ENCODE measurements at places on chromosomes 3 and 15. TPM values are rescaled to one million over a fixed set of nuclear protein-coding genes. Genes with fewer than 3 reads are reported as not detected.

- H3K4me1 ChIP-seq = peaks cover 27% of the 10 kb centered on the region
- H3K4me3 ChIP-seq = peak within 1 kb of the TSS; percentile 43
- peaks cover 2% of the 10 kb centered on the region for H3K27me3 ChIP-seq
- H3K27ac ChIP-seq = no peak within 1 kb of the TSS
- H3K36me3 ChIP-seq = no peaks in the 10 kb centered on the region
- DNase-seq = peak; percentile 30
Measured at GRCh38 chr3:38649500-38650247, at the start of gene SCN5A. SCN5A (minus strand) TSS chr3:38649687; CDS start chr3:38633307, 16,380 bp downstream.

- no peak for DNase-seq
- no peak overlapping the region for H3K4me3 ChIP-seq
- no peaks in the 10 kb centered on the region for H3K36me3 ChIP-seq
- H3K27me3 ChIP-seq = no peaks in the 10 kb centered on the region
- H3K4me1 ChIP-seq = no peaks in the 10 kb centered on the region
- H3K27ac ChIP-seq = no peak overlapping the region
Measured at GRCh38 chr3:18079739-18080138, 337.3 kb upstream of the TBC1D5 start.

- DNase-seq = no peak
- H3K27ac ChIP-seq = no peak overlapping the region
- peaks cover 3% of the 10 kb centered on the region for H3K36me3 ChIP-seq
Measured at GRCh38 chr3:112569265-112569664, 7.4 kb downstream of the SLC35A5 start.

DNA sequence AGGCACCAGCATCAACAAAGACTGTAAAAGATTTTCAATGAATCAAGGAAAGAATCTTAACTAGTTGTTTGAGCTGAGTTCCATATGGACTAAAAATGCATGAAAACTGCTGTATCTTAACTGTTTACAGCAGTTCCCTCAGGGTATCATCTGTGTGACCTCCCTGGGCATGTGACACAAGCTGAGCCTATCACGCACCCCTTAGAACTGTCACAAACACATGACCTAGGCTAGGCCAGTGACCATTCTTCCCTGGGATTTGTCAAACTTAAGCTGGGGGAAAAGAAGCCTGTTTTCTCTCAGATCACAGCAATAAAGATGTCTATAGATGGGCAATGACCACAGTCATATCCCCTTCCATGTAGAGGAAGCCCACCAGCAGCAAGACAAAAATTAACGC is 35.7 kb downstream of the IGF2BP2 start:
- H3K36me3 ChIP-seq = no peaks in the 10 kb centered on the region
- H3K4me3 ChIP-seq = no peak overlapping the region
- no peak overlapping the region for H3K27ac ChIP-seq
- no peaks in the 10 kb centered on the region for H3K4me1 ChIP-seq
- H3K27me3 ChIP-seq = no peaks in the 10 kb centered on the region

PCSK6 gene
- 1.4 TPM for total RNA-seq

CRBN gene
- 109 TPM for total RNA-seq

Data from T-cell (primary cell).